NCI-H1105 (cell line): ENCODE measurements at places on chromosomes 12 and 14.
A peak's percentile ranks its signal among the peaks of the same experiment; 100 is the strongest.

GRCh38 chr12:127528551-127528950 lies 738.4 kb upstream of the TMEM132C start:
- no peak for DNase-seq

- no peak for DNase-seq
These were observed 267.3 kb downstream of the SNAPC1 start for GRCh38 chr14:62029569-62029924.

GRCh38 chr12:18634382-18634781 lies 103.4 kb downstream of the PLCZ1 start:
- no peak for DNase-seq

DNA sequence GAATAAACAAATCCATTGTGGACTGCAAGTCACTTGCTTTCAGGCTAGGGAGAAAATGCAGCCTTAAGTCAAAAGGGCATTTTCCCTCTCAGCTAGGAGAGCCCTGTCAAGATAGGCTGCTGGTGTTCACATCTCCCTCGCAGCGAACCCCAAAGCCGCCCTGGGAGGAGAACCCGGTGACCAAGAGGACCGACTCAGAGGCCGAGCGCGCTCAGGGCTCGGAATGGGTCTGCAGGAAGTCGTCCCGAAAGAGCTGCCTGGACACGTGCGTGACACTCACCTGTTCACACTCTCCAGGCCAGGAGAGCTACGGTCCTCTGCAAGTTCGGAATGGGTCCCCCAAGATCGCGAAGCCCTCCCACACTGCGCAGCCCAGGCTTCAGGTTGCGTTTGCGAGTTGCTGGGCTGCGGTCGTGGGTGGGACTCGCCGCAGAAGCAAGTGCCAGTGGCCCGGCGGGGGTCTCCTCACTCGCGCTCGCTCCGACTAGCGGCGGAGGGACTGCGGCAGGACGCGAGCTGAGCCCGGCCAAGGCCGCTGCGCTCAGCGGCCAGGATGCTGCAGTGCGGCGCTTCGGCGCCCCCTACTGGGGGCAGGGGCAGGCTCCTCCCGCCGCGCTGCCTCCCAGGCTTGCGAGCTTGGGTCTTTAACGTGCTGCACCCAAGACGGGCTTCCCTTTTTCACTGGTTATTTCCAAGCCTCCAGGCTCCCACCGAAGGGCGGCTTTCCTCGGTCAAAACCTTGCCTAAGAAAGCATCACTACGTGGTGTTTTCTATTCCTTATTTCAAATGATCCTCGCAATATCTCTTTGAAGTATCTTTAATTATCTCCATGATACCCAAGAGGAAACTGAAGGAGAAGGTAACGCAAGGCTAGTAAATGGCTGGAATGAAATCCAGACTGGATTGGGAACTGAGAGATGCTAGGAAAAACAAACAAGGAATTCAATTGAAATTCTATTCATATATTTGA lies at the start of gene RERG:
TSS of gene RERG (minus strand) at position 503 of the 971 bp plus-strand sequence. CDS start 3,928 bp downstream, outside the sequence.
- peak; percentile 49 for DNase-seq

DNA sequence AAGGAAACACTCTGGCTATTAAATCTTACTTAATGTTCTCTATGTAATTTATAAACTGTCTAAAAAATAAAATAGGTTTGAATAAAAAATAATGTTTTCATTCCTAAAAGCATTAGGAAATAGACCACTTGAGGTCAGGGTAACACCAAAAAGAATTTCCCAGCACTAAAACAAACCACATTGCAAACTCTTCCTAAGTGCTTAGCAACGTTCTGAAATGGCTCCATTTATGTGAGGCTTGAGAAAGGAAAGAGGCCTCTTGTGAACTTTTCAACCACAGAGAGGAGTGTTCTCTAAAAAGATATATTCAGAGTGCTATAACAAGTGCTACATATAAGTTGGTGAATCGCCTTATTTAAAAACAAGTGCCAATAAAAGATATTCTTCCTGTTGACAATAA lies 42.7 kb downstream of the ALX1 start:
- DNase-seq = no peak

- no peak for DNase-seq
These were observed 767 bp upstream of the CCNT1 start for GRCh38 chr12:48717252-48717695.

- DNase-seq = no peak
These were observed 61.7 kb downstream of the CALM1 start for GRCh38 chr14:90458536-90458935.

- DNase-seq = no peak
These were observed 30.9 kb upstream of the KLRF1 start for GRCh38 chr12:9796346-9796745.

GRCh38 chr12:131065279-131065678 lies 111.6 kb downstream of the ADGRD1 start:
- DNase-seq = no peak

GRCh38 chr12:16492240-16492639 lies 113.7 kb downstream of the LMO3 start:
- no peak for DNase-seq

DNA sequence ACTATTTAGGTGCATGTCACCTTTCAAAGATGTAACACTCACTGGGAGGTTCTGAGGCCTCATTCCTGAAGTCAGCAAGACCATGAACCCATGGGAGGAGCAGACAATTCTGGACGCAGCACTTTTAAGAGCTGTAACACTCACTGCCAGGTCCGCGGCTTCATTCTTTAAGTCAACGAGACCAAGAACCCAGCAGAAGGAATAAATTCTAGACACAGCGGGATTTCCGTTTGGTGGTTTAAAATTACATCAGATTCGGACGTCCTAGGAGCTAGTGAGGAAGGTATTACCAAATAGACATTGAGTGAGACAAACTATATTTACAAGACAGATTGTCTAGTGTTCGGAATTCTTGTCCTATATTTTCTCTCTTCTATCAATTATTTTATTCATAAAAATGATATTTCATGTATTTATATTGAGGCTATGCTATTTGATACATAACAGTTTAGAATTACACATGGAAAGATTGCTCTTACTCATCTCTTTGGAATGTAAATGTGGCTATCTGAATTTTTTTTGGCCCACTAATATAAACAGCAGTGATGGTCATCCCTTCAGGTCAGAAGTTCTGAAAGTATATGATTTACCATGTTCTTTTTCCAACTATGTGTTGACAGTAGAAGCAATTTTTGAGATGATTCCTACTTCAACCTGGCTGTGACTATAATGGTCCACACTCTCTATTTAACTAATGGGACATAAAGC lies 1973.0 kb upstream of the FLRT2 start:
- DNase-seq = no peak

DNA sequence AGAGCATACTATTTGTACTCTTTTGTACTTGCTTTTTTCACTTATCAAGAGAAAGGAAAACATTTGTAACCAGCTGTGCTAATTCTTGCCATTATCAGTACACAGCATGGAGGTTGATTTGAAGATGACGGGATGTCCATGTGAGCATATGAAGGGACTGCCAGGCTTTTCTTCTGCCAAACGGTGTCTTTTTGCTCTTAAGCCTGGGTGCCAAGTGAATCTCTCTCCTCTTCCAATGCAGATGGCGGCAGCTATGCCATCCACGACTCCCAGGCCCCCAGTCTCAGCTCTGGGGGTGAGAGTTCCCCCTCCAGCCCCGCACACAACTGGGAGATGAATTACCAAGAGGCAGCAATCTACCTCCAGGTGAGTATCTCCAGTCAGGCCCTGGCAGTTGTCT lies 38.9 kb downstream of the TPCN1 start:
- no peak for DNase-seq

DNA sequence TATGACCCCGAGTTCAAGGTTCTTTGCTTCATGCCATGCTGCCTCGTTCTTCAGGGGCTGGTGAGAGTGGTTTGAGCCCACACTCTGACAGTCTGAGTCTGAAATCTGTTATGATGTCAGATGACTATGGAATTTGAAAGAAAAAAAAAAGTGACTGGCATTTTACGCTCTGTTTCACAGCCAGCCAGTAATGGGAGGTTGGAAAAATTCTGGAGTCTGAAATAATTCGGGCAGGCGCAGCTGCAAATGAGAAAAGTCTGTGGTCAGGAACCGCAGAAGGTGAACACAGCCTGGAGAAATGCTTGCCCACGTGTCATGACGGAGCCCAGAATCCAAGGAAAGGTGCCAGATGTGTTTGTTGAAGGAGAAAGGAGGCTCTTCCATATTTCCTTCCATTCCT lies 269.8 kb upstream of the PWP1 start:
- no peak for DNase-seq

DNA sequence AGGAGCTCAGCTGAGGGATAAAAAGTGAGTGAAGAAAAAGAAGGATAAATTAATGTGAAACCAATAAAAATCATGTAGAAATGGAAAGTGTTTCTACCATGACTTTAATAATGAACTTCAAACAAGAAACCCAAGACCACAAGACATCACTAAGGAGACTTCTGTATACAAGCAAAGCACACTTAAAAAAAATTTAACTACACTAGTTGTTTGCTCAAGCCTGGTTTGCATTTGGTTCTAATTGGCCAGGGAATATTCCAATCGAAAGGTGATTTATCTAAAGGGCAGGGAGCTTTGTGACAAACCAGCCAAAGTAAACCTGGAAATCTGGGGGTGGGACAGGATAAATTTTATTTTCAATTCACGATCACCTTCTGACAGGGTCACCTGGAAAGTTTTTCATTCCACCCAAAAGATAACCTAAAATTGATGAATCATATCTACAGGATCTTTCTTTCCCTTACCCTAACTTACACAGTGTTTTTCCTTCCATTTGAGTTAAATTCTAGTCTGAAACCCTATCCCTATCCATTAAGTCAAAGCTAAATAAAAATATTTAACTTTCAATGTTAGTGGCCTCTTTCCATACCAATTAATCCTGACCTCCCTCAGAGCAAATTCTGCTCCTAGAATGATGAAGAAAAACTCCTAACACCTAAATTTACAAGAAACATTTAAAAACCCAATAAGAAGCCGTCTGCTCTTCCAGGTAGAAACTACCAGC lies 2.6 kb downstream of the EGLN3 start:
- no peak for DNase-seq

GRCh38 chr12:1544996-1545700 lies 49.2 kb downstream of the FBXL14 start:
- no peak for DNase-seq

- DNase-seq = no peak
These were observed 8.0 kb upstream of the MYH7 start for GRCh38 chr14:23443411-23443812.

DNA sequence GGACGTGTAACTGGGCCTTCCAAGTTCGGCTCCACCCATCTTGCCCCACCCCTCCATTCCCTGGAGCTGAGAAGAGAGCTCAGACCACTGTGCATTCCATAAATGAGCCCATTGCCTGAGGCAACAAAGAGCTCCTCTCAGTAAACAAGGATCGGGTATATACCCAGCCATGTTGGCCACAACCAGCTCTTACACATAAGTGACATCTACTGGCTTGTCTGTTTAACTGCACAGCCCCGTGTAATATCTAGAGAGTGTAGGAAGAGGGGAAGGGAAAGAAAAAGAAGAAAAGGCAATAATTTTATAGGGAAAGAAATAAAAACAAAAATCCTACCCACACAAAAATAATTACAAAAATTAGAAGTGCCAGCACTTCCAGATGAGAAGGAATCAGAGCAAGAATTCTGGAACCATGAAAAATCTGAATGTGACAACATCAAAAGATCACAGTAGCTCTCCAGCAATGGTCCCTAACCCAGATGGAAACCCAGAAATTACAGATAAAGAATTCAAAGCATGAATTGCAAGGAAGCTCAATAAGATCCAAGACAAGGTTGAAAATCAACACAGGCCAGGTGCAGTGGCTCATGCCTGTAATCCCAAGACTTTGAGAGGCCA lies 308.1 kb downstream of the RPAP3 start:
- DNase-seq = no peak

- DNase-seq = no peak
These were observed 1.2 kb downstream of the DYRK2 start for GRCh38 chr12:67649570-67650387.

GRCh38 chr12:29754235-29755189 lies 29.2 kb downstream of the TMTC1 start:
- no peak for DNase-seq

DNA sequence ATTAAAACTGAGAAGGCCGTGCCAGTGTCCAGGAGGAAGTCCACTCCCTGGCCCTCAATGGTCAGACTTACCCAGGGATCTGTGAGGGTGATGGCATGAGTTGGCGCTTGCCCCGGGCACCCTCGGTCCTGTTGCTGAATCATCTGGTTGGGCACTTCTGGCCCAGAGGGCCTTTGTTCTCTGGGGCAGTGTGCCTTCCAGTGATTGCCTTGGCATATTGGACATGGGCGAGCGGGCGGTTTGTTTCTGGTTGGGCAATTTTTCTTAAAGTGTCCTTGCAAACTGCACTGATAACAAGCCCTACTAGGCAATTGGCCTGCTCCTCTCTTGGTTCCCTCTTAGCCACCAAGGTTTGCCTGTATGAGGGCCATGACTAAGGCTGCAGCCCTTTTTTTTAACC lies 69.5 kb upstream of the ZDHHC17 start:
- no peak for DNase-seq

DNA sequence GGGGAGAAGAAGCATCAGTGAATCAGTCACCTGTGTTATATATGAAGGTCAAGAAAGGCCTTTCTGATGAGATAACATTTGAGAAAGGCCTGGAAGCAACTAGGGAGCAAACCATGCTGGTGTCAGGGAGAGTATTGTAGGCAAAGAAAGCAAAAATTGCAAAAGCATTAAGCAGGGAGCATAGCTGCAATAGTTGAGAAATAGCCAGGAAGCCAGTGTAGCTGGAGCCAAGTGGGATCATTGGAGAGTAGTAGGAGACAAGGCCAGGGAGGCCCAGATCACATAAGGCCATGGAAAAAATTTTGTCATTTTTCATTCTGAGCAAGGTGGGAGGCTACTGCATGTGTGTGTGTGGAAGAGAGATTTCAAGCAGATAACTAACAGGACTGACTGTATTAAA lies 18.8 kb upstream of the MAGOHB start:
- DNase-seq = no peak

DNA sequence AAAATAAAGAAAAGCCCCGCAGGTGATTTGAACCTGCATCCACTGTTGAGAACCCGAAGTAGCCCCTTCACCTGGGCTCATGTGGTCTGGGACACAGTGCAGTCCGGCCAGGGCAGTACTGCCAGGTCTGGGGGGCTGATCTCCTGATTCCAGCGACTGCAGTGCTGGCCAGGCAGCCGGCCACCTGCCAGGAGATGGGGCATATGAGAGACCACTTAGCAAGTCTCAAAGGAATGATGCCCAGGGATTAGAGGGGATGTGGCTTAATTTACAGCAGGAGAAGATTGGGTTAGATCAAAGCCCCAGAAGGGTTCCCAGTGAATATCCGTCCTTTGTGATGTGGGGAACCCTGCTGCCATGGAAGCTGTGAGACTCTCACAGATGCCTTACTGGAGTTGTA lies 113.3 kb downstream of the PRMT8 start:
- no peak for DNase-seq

- DNase-seq = no peak
These were observed 125.6 kb upstream of the FGD4 start for GRCh38 chr12:32273712-32274111.
